ENCODE measurements at places on chromosomes 11 and 22. TPM values are rescaled to one million over a fixed set of nuclear protein-coding genes. Genes with fewer than 3 reads are reported as not detected.

CCDC90B gene
- total RNA-seq: 24.5 TPM

ENTHD1 gene
- 0.20 TPM for total RNA-seq

CYP2R1 gene
- 13.7 TPM for total RNA-seq

LDLRAD3 gene
- 0.76 TPM for total RNA-seq

PLEKHB1 gene
- total RNA-seq: 1.3 TPM

SEC14L2 gene
- total RNA-seq: 25.6 TPM

GRCh38 chr11:70788248-70789022 lies 390.1 kb downstream of the CTTN start:
- H3K27ac ChIP-seq: no peak overlapping the region
- DNase-seq: no peak
- no peaks in the 10 kb centered on the region for H3K4me1 ChIP-seq
- H3K27me3 ChIP-seq: no peaks in the 10 kb centered on the region
- no peak overlapping the region for H3K4me3 ChIP-seq

- H3K4me1 ChIP-seq: peaks cover 22% of the 10 kb centered on the region
- no peak overlapping the region for H3K4me3 ChIP-seq
- H3K36me3 ChIP-seq: peaks cover 3% of the 10 kb centered on the region
- no peak overlapping the region for H3K27ac ChIP-seq
- no peak for DNase-seq
- peaks cover 3% of the 10 kb centered on the region for H3K27me3 ChIP-seq
Measured at GRCh38 chr11:69215784-69216415, 60.2 kb downstream of the SMIM38 start.

- H3K27ac ChIP-seq: no peak overlapping the region
- H3K4me1 ChIP-seq: peaks cover 10% of the 10 kb centered on the region
- no peak for DNase-seq
- H3K27me3 ChIP-seq: peaks cover 51% of the 10 kb centered on the region
- no peak overlapping the region for H3K4me3 ChIP-seq
- H3K36me3 ChIP-seq: no peaks in the 10 kb centered on the region
Measured at GRCh38 chr11:125170001-125170509, 5.5 kb downstream of the PKNOX2 start.

DNA sequence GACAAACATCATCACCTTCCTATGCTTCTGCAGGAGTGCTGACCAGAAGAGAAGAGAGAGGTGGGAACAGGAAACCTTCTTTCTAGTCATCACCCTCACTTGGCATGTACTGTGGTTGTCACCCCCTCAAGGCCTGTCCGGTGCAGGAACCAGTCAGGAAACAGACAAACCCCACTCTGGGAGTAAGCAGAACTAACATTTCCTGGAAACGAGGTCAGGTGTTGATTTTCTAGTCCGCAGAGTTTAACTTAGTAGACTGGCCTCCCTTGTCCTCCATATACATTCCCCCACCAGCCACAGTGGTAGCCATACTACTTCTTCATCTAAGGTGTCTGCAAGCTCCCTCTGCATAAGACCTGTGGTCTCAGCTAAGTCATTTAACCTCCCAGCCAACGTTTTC lies 80.7 kb upstream of the NCAM1 start:
- no peaks in the 10 kb centered on the region for H3K36me3 ChIP-seq
- H3K27me3 ChIP-seq: peaks cover under 1% of the 10 kb centered on the region
- H3K4me3 ChIP-seq: no peak overlapping the region

GRCh38 chr22:31179345-31179744 lies 19.4 kb downstream of the RNF185 start:
- no peak for DNase-seq
- peaks cover 20% of the 10 kb centered on the region for H3K36me3 ChIP-seq
- H3K27me3 ChIP-seq: no peaks in the 10 kb centered on the region
- no peak overlapping the region for H3K27ac ChIP-seq
- H3K4me3 ChIP-seq: no peak overlapping the region

DNA sequence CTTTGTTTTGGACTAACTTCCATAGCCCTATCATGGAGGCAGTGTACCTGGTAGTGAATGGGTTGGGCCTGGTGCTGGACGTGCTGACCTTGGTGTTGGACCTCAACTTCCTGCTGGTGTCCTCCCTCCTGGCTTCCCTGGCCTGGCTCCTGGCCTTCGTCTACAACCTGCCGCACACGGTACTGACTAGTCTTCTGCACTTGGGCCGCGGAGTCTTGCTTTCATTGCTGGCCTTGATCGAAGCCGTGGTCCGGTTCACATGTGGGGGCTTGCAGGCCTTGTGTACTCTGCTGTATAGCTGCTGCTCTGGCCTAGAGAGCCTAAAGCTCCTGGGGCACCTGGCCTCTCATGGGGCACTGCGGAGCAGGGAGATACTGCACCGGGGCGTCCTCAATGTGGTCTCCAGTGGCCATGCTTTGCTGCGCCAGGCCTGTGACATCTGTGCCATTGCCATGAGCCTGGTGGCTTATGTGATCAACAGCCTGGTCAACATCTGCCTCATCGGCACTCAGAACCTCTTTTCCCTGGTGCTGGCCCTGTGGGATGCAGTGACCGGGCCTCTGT lies 846 bp downstream of the RNF26 start:
- peaks cover 22% of the 10 kb centered on the region for H3K36me3 ChIP-seq
- H3K27me3 ChIP-seq: peaks cover 21% of the 10 kb centered on the region
- no peak for DNase-seq
- H3K4me3 ChIP-seq: peak overlapping the region; percentile 97
- H3K4me1 ChIP-seq: peaks cover 53% of the 10 kb centered on the region
- peak overlapping the region; percentile 96 for H3K27ac ChIP-seq

GRCh38 chr11:33874433-33874832 lies 17.4 kb downstream of the LMO2 start:
- H3K4me3 ChIP-seq: no peak overlapping the region
- H3K27me3 ChIP-seq: peaks cover 58% of the 10 kb centered on the region
- H3K27ac ChIP-seq: no peak overlapping the region
- peaks cover 5% of the 10 kb centered on the region for H3K4me1 ChIP-seq
- no peak for DNase-seq

DNA sequence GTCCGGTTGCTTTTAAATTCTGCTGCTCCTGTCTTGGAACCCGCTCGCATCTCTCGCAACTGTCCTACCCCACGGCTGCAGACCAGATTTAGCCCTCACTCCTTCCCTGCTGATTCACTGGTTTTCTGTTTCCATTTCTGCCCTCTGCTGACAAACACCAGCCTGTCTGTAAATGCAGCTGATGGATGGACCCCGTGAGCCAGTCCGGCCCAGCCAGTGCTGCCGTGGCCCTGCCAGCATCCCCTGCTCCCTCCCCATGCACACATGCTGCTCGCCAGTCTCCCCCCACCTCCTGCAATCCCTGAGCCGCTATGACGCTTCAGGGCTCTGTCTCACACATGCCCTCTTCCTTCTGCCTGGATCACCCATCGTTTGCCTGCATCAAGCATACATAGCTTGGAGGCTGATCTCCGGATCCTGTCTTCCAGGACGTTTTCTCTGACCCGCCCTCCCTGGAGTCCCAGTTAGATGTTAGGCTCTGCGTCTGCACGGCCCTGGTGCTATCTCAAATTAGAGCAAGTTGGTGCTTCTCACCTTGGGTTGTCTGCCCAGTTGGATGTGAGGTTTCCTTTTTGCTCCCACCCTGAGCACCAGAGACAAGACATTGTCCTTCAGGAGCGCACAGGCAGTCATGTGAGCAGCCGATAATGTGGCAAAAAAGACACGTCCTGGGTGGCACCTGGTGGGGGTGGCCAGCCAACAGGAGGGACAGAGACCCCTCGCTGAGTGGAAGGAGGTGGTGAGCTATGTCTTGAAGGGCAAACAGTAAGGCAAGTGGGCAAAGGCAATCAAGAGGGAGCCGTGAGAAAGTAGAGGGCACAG lies 4.3 kb upstream of the ACR start:
- H3K4me3 ChIP-seq: no peak overlapping the region
- no peak overlapping the region for H3K27ac ChIP-seq
- no peaks in the 10 kb centered on the region for H3K4me1 ChIP-seq
- no peak for DNase-seq
- no peaks in the 10 kb centered on the region for H3K36me3 ChIP-seq
- no peaks in the 10 kb centered on the region for H3K27me3 ChIP-seq

GRCh38 chr11:2096919-2097301 lies 42.3 kb downstream of the IGF2 start:
- no peaks in the 10 kb centered on the region for H3K36me3 ChIP-seq
- no peak overlapping the region for H3K4me3 ChIP-seq

GRCh38 chr11:74418509-74418895 lies 20.3 kb upstream of the PGM2L1 start:
- no peak overlapping the region for H3K4me3 ChIP-seq
- H3K27ac ChIP-seq: peak overlapping the region; percentile 74
- H3K4me1 ChIP-seq: peaks cover 17% of the 10 kb centered on the region

Measured in activated T-helper 1 cell treated with anti-CD3 and anti-CD28 coated beads, Interleukin-12 subunit alpha, Interleukin-12 subunit beta, Interleukin-2, Interleukin-4 antibody, amounts not matched to agents 30 ng/mL and 10 ng/mL and 1 ng/mL, durations not matched to agents 14 hours and 24 hours and 36 hours (primary cell).